ENCODE measurements at places on chromosomes 6 and 20. TPM values are rescaled to one million over a fixed set of nuclear protein-coding genes. Genes with fewer than 3 reads are reported as not detected.
A peak's percentile ranks its signal among the peaks of the same experiment; 100 is the strongest.

DNA sequence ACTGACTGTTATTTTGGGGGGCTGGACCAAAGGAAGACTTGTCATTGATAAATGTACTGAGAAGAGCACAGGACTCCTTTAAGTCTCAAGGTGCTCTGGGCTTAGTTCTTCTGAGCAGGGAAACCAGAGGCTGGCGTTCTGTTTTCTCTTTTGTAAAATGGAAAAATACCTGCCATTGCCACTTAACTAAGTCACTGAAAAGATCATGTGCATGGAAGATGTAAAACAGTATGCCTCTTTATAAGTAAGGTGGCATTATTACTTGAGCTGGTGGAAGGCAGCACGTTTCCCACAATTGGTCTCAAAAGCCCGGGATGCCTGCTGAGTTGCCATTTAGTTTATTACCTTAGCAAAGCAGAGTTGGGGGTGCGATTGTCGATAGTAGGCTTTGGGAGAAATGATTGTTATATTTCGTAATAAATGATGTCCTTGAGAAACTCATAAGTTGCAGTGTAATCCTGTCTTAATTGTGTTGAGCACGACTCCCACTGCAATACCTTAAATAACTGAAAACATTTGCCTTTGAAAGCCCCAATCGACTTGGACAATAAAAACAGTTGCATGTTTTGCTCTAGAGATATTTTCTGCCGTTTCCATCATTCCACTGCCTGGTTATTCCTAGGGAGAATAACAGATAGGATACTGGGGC is 3.6 kb downstream of the JARID2 start:
- DNase-seq = no peak

The DLK2 gene
- total RNA-seq = 0.68 TPM

- DNase-seq = peak; percentile 46
Measured at GRCh38 chr6:21164768-21165326, 428.7 kb upstream of the SOX4 start.

- DNase-seq = peak; percentile 64
Measured at GRCh38 chr20:53829724-53830521, 236.3 kb upstream of the ZNF217 start.

The FILIP1 gene
- 2.0 TPM for total RNA-seq

The PCK1 gene
- not detected for total RNA-seq

The ATP6V1G2 gene
- total RNA-seq = 3.4 TPM

GRCh38 chr6:8857160-8857559 is 421.8 kb upstream of the SLC35B3 start:
- DNase-seq = no peak

DNA sequence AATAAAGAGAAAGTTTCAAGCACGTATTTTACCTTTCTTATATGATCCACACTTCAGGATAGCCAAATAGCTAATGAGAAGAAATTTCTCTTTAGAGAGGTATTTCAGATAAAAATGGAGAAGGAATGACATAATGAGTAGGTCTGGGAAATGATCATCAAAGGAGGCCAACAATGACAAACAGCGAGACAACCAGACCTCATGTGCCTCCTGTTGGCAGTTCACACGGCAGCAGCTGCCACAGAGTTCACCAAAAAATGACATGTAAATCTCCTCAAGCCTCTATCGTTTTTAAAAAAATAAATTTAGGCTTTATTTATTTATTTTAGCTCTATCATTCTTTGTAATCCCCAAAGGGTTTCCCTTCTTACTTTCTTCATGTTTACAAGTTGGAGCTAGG is 47.7 kb downstream of the SLC2A12 start:
- no peak for DNase-seq

DNA sequence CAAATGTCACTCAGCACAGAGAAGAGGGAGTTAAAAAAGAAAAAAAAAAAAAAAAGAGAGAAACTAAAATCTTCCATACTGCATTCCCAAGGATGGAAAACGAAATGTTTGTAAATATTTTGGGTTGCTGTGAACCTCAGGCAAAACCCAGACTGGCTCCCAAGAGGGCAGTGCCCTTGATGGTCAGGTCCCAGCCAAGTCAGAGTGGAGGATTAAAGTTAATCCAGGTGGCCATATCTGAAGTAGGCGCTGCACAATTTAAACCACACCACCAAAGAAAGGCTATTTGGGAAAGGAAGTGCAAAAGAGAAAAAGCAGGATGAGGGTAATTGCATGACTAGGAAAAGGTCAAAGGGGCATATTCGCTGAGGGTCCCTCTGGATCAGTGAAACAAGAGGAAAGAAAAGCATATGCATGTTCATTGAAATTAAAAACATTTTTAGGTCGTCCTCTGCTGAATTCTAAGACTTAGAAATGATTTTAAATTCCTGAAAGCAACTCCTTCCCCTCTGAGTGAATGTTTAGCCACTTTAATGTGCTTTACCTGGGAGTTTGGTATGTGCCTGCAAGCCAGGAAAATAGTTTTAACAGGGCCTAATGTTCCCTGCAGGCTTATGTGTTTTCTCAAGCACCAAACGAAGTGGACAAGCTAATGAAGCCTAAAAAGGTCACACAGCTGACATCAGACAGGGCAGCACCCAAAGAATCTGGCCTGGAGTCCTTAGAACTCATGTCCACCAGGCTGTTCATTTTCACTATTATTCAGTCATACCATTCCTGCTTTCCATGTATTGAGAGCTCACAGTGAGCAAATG is 159.1 kb downstream of the HACE1 start:
- DNase-seq = no peak

GRCh38 chr6:139940741-139941729 is 566.6 kb upstream of the CITED2 start:
- DNase-seq = peak; percentile 31

DNA sequence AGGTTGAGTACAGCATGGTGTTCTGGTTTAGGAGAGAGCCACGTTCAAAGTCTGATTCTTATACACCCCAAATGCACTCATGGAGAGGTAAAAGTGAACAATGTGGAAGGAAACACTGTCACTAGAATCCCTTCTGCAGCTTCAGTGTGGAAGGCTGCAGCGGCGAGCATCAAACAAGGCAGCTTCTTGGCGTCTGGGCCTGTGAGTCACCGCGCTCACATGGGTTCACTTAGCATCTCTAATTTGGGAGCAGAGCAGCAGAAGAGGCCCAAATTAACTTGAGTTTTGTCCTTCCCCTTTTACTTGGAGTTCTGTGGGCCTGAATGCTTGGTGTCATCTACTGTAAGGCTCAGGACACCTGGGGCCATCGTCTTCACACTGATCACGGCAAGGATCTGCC is 10.9 kb upstream of the E2F1 start:
- DNase-seq = peak; percentile 67

DNA sequence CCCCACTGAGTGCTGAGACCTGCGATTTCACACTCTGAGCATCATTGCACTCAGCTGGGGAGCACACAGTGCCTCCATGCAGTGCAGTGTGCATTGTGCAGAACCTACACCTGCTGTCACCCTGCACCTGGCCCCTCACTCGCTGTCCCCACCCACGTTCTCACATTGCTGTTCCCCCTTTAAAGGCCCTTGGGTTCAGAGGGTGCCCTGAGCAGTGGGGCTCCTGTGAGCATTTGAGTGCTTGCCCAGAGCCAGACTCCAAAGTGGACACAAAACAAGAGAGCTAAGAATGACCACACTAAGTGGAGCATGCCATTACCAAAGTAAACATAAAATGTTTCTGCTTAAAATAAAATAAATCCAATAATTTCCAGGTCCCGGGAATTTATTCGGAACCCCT is 131.0 kb upstream of the CST7 start:
- no peak for DNase-seq

GRCh38 chr20:13819885-13820645 is 35.2 kb downstream of the NDUFAF5 start:
- DNase-seq = peak; percentile 29

Data from astrocyte (in vitro differentiated cells and primary cell).